Kidney capillary endothelial cell (primary cell): ENCODE measurements at places on chromosomes 1 and 21.

GRCh38 chr1:204089044-204089751 lies 16.3 kb downstream of the SOX13 start:
- DNase-seq = no peak

DNA sequence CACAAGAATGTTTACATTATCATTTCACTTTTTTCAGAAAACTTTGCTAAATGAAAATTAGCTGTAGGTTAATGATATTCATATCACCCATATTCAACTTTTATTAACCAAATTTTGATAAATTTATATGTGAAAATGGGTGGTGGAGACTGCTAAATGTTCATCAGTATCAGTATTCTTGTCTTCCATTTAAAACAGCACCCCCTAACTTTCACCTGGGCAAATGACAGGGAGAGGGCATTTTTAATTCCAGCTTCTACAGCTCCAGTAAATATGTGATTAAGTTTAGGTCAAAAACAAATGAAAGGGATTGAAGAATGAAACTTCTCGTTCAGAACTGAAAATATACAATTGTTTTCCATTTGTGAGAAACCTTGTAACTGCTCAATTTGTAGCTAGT lies 722.2 kb downstream of the KCNT2 start:
- DNase-seq = no peak

- DNase-seq = no peak
Observed at GRCh38 chr1:109252167-109252892, 3.0 kb downstream of the CELSR2 start.

GRCh38 chr1:155859881-155860871 lies 809 bp downstream of the SYT11 start:
- DNase-seq = peak; percentile 76

DNA sequence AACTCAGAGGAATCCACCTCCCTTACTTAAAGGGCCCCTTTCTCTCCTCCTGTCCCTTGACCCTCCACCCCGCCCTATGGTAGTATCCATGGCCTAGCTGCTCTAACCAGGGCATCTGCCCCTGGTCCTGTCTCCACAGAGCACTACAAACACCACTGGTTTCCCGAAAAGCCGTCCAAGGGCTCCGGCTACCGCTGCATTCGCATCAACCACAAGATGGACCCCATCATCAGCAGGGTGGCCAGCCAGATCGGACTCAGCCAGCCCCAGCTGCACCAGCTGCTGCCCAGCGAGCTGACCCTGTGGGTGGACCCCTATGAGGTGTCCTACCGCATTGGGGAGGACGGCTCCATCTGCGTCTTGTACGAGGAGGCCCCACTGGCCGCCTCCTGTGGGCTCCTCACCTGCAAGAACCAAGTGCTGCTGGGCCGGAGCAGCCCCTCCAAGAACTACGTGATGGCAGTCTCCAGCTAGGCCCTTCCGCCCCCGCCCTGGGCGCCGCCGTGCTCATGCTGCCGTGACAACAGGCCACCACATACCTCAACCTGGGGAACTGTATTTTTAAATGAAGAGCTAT lies 1.7 kb downstream of the BTG2 start:
- no peak for DNase-seq

- no peak for DNase-seq
Observed at GRCh38 chr1:71587961-71588360, 507.1 kb upstream of the ZRANB2 start.

- no peak for DNase-seq
Observed at GRCh38 chr1:53518775-53519174, 59.6 kb downstream of the DMRTB1 start.

DNA sequence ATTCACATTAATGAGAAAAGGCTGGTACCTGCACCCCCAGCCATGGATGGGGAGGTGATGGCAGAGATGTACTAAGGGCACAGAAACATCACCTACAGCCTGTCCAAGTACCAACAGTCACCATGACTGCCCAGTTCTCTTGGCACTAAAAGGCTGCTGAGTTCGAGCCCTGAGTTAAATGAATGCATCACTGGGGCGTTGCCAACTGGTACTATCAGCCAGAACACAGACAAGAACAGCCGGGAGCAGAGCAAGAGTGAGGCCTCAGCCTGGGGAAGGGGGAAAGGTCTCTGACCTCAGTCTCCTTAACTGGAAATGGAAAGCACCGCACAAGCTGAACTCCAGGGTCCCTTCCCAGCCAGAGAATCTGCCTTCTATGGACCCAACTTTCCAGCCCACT lies 60.5 kb downstream of the GLIS1 start:
- no peak for DNase-seq

GRCh38 chr1:61102041-61102440 lies 19.7 kb downstream of the NFIA start:
- DNase-seq = no peak

DNA sequence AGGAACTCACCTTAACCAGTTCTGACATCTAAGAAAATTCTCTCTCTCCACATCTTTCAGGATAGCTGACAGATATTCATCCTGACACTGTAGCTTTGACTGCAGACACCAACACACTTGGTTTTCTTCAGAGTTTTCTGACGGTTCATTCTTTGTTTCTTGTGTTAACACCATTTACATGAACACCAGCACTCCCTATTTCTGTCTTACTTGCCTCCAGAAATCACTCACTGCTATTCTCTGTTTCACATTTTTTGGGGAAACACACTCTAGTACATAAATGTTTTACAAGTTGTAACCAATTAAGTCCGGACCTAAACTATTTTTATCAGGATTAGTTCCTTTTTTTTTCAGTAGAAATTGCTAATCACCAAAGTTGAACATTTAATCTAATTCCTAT lies 15.4 kb downstream of the FLVCR1 start:
- no peak for DNase-seq

DNA sequence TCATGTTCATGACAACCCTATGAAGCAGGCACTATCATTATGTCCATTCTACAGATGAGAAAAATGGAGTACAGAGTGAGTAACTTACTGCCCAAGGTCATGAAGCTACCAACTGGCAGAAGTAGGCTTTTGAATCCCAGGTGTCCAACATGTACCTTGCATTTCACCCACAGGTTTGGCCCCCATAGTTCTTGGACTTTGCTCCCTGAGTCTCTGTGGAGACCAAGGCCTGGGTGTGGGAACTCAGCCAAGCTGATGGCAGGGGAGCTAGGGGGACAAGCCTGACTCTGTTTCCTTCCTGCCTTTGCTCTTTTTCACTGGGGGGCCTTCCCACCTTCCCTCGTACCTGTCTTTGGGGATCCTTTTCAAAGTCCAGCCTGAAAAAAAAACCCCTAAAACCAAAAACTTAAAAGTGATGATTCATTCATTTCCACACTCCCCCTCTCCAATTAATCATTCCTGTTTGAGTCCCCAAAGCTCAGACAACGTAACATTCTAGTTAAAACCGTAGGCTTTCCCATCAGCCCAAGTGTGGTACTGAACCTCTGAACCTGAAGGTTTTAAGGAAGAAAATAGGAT lies 8.5 kb upstream of the TTC22 start:
- no peak for DNase-seq

- no peak for DNase-seq
Observed at GRCh38 chr1:201947697-201948008, 1.3 kb upstream of the LMOD1 start.

- peak; percentile 16 for DNase-seq
Observed at GRCh38 chr1:174114788-174115448, 44.4 kb upstream of the RABGAP1L start.

DNA sequence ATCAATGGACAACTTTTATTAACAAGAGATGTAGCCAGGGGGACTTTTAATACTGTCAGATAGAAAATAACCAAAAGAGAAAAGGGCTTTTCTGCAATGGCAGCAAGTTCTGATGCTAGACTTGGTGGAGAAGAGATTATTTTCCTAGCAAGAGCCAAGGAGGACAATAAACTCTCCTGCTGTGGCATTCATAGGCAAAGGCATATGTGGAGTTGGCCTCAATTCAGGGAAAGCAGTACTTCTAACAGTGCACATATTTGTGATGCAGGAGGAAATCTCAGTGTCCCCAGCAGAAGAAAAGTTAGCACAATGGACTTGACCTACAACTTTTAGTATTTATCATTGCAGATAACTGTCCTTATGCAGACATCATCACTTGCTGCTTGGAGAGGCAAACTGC lies 75.1 kb upstream of the GRIK1 start:
- DNase-seq = no peak

- DNase-seq = no peak
Observed at GRCh38 chr1:206460836-206461426, 9.3 kb upstream of the IKBKE start.

- no peak for DNase-seq
Observed at GRCh38 chr1:223233019-223233409, 90.0 kb upstream of the TLR5 start.

DNA sequence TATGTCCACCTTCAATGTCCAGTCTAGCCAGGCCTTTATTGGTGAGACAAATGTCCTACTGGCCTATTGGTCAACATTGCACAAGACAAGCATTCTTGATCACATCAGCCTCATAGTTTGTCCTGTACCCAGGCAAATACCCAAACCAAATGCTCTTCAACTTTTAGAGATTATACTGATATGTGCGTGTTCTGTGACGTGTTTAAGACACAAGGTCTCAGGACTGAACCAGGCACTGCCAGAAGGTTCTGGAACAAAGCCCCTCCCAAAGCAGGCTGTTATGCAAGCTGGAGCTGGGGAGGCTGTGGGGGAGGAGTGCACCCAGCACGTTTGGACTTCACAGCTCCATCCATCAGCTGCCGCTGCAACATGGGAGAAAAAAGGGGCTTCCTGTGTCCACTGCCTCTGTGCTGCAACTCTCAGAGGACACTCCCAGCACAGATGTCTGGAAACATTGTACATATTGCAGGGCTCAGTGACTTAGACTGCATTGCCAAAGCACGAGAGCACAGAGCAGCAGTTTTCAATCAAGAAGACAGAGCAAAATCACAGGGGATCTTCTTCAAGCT lies 45.9 kb downstream of the NID1 start:
- DNase-seq = no peak

DNA sequence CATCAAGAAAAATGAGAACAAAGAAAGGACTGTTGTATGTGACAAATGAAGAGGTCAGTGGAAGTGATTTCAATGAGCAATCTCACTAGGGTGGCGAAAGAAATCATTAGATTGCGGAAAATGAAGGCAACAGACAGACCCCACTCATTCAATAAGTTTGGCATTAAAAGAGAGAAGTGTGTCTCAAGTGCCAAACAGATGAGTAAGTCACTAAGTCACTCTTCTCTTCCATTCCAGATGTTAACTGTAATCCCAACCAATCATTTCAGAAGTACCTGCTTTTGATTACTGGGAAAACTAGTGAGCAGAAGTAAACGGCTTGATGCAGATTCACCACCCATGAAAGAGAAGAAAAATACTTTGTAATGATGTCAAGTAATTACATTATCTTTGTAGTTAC lies 144.3 kb upstream of the PRMT6 start:
- no peak for DNase-seq

GRCh38 chr1:34398241-34398915 lies 221.7 kb downstream of the C1orf94 start:
- DNase-seq = no peak

GRCh38 chr1:22142315-22143064 lies 407 bp downstream of the WNT4 start:
- peak; percentile 18 for DNase-seq

- DNase-seq = no peak
Observed at GRCh38 chr1:10498231-10498630, 23.5 kb downstream of the PEX14 start.

GRCh38 chr21:37405629-37406028 lies 39.1 kb downstream of the DYRK1A start:
- DNase-seq = no peak

DNA sequence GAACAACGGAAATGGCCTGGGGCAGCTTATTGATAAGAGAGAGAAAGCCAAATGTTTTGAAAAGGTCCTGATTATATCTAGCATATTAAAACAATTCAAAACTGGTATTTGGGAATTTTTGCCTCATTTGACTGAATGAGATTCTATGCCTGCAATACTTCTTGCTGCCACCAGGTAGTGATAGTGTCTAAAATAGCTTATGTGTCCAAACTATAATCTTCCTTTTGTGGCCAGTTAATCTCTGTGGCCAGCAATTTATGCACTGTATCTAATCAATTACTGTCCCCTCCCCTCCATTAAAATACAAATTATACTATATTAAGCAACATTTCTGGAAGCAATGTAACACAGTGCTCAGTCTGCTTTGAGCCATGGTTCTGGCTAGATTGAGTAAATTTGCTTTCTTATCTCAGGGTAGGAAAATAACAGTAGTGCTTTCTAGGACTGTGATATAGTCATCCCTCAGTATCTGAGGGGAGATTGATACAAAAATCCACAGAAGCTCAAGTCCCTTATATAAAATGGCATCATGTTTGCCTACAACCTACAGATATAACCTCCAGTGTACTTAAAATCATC lies 91.8 kb downstream of the FOXD2 start:
- no peak for DNase-seq

DNA sequence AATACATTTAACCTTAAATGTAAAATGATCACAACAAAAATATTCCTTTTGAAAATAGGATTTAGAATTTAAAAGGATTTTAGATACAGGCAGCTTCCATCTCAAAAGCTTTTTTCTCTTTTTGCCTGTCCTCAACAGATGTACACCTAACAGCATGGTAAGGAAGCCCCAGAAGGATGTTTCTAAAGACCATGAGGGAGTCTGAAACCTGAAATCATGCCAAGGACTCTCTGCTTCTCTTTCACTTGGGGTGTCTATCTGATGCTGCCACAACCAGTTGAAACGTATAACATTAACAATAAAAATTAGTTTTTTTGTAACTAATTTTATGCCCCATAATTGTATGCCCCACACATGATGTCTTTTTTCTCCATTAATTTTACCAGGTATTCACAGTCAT lies 5.4 kb upstream of the ZNF281 start:
- DNase-seq = no peak

GRCh38 chr1:225963735-225964530 lies 22.9 kb upstream of the LEFTY2 start:
- no peak for DNase-seq

DNA sequence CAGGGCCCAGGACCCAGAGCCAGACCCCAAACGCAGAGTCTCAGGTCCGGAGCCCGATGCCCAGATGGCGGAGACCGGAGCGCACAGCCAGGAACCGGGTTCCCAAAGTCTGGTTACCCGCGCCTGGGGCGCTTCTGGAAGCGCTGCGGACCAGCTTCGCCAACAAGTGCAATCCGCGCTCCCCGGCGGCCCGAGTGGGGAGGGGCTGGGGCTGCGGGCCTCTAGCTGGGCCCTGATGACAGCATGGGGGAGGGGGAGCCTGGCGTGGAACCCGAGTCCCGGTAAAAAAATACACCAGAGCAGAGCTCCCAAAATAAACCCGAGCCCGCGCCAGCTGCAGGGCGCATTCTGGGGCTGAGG lies 494 bp downstream of the NT5C1A start:
- no peak for DNase-seq

GRCh38 chr21:44440241-44441040 lies 14.9 kb upstream of the LRRC3 start:
- no peak for DNase-seq

- no peak for DNase-seq
Observed at GRCh38 chr1:78104322-78104721, 58.6 kb downstream of the GIPC2 start.
